ENCODE measurements at places on chromosomes 5 and 9. TPM values are rescaled to one million over a fixed set of nuclear protein-coding genes. Genes with fewer than 3 reads are reported as not detected.

GRCh38 chr5:108548684-108549596, 167.0 kb upstream of the FBXL17 start:
- H3K36me3 ChIP-seq, result no peaks in the 10 kb centered on the region
- H3K4me3 ChIP-seq, result no peak overlapping the region
- H3K27me3 ChIP-seq, result peaks cover 15% of the 10 kb centered on the region
- no peaks in the 10 kb centered on the region for H3K4me1 ChIP-seq
- H3K27ac ChIP-seq, result no peak overlapping the region
- DNase-seq, result no peak

GRCh38 chr5:113230711-113231652, 203.8 kb downstream of the TSSK1B start:
- no peaks in the 10 kb centered on the region for H3K36me3 ChIP-seq
- DNase-seq, result no peak
- H3K4me1 ChIP-seq, result no peaks in the 10 kb centered on the region

Gene INSYN2B
- not detected for total RNA-seq

Gene TICAM2
- 11.1 TPM for total RNA-seq

Gene CCDC171
- 3.6 TPM for total RNA-seq

Gene SLC6A19
- not detected for total RNA-seq

DNA sequence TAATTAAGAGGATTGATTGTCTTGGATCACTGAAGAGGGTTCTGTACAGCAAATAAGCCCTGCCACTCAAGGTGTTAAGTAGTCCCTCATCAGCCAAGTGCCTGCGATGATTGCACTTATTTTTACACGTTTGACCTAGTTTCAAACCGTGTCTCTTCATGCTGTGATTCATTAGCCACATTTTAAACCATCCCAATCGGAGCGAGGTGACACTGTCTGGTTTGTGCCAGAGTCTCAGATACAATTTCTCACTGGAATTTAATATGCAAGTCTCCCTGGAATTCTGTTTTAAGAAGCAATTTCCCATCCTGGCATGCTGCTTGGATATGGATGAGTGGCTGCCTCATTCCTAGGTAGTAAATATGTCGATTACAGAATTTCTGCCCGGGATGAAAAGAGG, 1.6 kb downstream of the INSYN2B start:
- no peak for DNase-seq
- H3K4me1 ChIP-seq, result no peaks in the 10 kb centered on the region
- H3K27ac ChIP-seq, result no peak overlapping the region
- no peak overlapping the region for H3K4me3 ChIP-seq

Gene IL5
- 9.5 TPM for total RNA-seq

DNA sequence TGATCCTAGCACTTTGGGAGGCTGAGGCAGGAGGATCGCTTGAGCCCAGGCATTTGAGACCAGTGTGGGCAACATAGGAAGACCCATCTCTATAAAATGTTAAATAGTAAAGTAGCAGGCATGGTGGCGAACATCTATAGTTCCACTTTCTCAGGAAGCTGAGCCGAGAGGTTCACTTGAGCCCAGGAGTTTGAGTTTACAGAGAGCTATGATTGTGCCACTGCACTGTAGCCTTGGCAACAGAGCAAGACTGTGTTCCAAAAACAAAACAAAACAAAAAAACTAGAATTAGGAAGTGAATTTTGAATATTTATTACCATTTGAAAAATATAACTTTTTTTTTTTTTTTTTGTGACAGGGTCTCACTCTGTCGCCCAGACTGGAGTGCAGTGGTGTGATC, 26.8 kb upstream of the PAX5 start:
- H3K27ac ChIP-seq, result no peak overlapping the region
- H3K36me3 ChIP-seq, result no peaks in the 10 kb centered on the region
- no peaks in the 10 kb centered on the region for H3K4me1 ChIP-seq
- H3K27me3 ChIP-seq, result peaks cover 53% of the 10 kb centered on the region

DNA sequence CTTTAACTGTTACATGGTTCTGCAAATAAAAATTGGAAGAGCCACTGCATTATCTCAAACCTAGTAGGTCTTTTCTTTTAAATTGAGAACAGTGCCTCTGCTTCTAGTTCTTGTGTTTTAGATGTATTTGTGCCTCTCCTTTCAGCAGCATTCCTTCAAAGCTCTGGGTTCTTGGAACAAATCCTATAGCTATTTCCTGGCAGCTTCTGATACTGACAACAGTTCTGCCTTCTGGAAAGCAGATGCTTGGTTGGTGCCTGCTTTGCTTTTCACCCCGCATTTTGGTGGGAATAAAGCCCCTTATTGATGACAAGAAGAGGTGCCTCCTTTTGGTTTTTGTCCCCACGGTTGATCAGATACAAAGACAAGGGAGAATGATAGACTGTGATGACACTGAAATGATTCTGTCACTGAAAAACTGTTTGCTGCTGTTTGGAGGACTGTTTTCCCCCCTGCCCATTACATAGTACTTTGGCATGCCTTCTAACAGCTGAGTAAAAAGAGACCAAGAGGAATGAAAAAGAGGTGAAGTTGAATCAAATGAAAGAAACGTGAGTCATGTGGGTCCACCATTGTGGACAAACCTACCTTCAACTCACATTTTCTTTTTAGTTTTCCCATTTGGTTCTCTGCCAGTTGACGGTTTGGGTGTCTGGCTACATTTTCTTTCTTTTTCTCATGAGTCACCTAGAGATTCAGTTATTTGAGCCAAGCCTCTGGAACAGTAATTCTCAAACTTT, 5.6 kb downstream of the PTCD2 start:
- no peaks in the 10 kb centered on the region for H3K27me3 ChIP-seq
- H3K36me3 ChIP-seq, result peaks cover 19% of the 10 kb centered on the region
- DNase-seq, result no peak
- H3K27ac ChIP-seq, result no peak overlapping the region
- H3K4me1 ChIP-seq, result peaks cover 7% of the 10 kb centered on the region

Gene ATP10B
- not detected for total RNA-seq

- no peak for DNase-seq
- peaks cover 20% of the 10 kb centered on the region for H3K4me1 ChIP-seq
- peak overlapping the region; percentile 92 for H3K4me3 ChIP-seq
- H3K27me3 ChIP-seq, result no peaks in the 10 kb centered on the region
- H3K36me3 ChIP-seq, result no peaks in the 10 kb centered on the region
Observed at GRCh38 chr5:60699288-60699608, 718 bp downstream of the DEPDC1B start.

- DNase-seq, result no peak
- no peaks in the 10 kb centered on the region for H3K4me1 ChIP-seq
- no peaks in the 10 kb centered on the region for H3K36me3 ChIP-seq
- H3K27ac ChIP-seq, result no peak overlapping the region
- peaks cover 11% of the 10 kb centered on the region for H3K27me3 ChIP-seq
- H3K4me3 ChIP-seq, result no peak overlapping the region
Observed at GRCh38 chr5:57695706-57696388, 213.2 kb upstream of the ACTBL2 start.

Gene EIF4E1B
- total RNA-seq, result not detected

- H3K27me3 ChIP-seq, result peaks cover 16% of the 10 kb centered on the region
- H3K27ac ChIP-seq, result no peak overlapping the region
- no peak for DNase-seq
Observed at GRCh38 chr9:129247285-129248153, 69.5 kb upstream of the IER5L start.

DNA sequence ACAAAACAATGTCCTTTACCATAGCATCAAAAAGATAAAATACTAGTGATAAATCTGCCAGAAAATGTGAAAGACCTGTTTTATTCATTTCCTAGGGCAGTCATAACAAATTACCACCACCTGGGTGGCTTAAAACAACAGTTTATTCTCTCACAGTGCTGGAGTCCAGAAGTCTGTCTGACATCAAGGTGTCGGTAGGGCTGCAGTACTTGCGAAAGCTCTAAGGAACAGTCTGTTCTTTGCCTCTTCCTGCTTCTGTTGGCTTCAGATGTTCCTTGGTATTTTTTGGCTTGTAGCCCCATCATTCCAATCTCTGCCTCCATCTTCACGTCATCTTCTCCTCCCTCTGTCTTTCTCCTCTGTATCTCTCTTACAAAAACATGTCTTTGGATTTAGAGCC, 51.0 kb downstream of the PTPDC1 start:
- no peak overlapping the region for H3K4me3 ChIP-seq
- DNase-seq, result no peak
- no peaks in the 10 kb centered on the region for H3K36me3 ChIP-seq
- H3K27ac ChIP-seq, result no peak overlapping the region
- no peaks in the 10 kb centered on the region for H3K4me1 ChIP-seq

- no peak for DNase-seq
- H3K27me3 ChIP-seq, result no peaks in the 10 kb centered on the region
- no peaks in the 10 kb centered on the region for H3K4me1 ChIP-seq
- no peak overlapping the region for H3K4me3 ChIP-seq
Observed at GRCh38 chr5:6176102-6176693, 202.1 kb downstream of the MED10 start.

Gene CBY3
- total RNA-seq, result 1.6 TPM

DNA sequence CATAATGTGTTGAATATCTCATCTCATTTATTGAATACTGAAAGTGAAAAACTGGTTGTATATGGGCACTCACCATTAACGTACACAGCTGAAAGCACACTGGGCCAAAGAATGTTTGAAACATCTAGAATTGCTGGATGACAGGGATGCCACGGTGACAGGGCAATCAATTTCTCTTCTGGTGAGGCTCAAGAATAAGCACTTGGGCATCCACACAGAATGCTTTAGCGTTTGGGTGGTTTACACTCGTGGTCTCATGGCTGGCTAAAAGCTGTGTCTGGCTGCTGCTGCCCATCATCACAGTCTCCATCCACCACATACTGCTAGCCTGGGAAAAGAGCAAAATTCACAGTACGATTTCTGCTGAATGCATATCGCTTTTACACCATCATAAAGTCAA, 30.7 kb upstream of the IL31RA start:
- H3K4me1 ChIP-seq, result no peaks in the 10 kb centered on the region
- H3K36me3 ChIP-seq, result no peaks in the 10 kb centered on the region
- peaks cover 64% of the 10 kb centered on the region for H3K27me3 ChIP-seq
- H3K4me3 ChIP-seq, result no peak overlapping the region
- no peak for DNase-seq
- no peak overlapping the region for H3K27ac ChIP-seq

DNA sequence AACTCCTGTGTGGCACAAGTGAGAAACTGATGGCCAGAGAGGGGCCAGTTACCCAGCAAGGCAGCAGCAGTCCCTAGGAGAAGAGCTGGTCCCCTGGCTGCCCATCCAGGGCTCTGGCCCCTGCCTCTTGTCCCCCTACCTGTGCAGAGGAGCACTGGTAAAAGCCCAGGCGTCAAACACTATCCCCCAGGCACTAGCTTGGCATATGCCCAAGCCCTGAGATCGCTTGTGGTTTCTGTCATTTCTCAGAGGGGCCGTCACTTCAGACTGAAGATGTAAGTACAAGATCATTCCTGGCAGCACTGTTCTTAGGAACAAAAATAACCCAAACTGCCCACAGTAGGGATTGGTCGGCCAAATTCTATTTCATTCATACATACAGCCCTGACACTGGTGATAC, 53.9 kb downstream of the COL15A1 start:
- no peak for DNase-seq
- no peak overlapping the region for H3K27ac ChIP-seq
- H3K4me1 ChIP-seq, result peaks cover 16% of the 10 kb centered on the region
- H3K36me3 ChIP-seq, result no peaks in the 10 kb centered on the region

GRCh38 chr9:83362341-83362995, 175.7 kb downstream of the FRMD3 start:
- H3K27ac ChIP-seq, result no peak overlapping the region
- no peak overlapping the region for H3K4me3 ChIP-seq
- no peaks in the 10 kb centered on the region for H3K4me1 ChIP-seq
- H3K27me3 ChIP-seq, result no peaks in the 10 kb centered on the region

- H3K27me3 ChIP-seq, result peaks cover 4% of the 10 kb centered on the region
- H3K27ac ChIP-seq, result no peak overlapping the region
- no peaks in the 10 kb centered on the region for H3K36me3 ChIP-seq
Observed at GRCh38 chr5:77892061-77893010, 116.2 kb upstream of the TBCA start.

Gene SNAPC4
- total RNA-seq, result 48.5 TPM

- no peaks in the 10 kb centered on the region for H3K27me3 ChIP-seq
- H3K4me3 ChIP-seq, result no peak overlapping the region
- H3K4me1 ChIP-seq, result no peaks in the 10 kb centered on the region
- no peak overlapping the region for H3K27ac ChIP-seq
- no peaks in the 10 kb centered on the region for H3K36me3 ChIP-seq
Observed at GRCh38 chr9:15999422-16000339, 446.8 kb downstream of the CCDC171 start.

Gene DMRT3
- total RNA-seq, result not detected

- peaks cover 13% of the 10 kb centered on the region for H3K4me1 ChIP-seq
- no peak overlapping the region for H3K27ac ChIP-seq
- DNase-seq, result no peak
- peaks cover 13% of the 10 kb centered on the region for H3K27me3 ChIP-seq
- no peaks in the 10 kb centered on the region for H3K36me3 ChIP-seq
- H3K4me3 ChIP-seq, result no peak overlapping the region
Observed at GRCh38 chr9:16033921-16034691, 481.3 kb downstream of the CCDC171 start.

DNA sequence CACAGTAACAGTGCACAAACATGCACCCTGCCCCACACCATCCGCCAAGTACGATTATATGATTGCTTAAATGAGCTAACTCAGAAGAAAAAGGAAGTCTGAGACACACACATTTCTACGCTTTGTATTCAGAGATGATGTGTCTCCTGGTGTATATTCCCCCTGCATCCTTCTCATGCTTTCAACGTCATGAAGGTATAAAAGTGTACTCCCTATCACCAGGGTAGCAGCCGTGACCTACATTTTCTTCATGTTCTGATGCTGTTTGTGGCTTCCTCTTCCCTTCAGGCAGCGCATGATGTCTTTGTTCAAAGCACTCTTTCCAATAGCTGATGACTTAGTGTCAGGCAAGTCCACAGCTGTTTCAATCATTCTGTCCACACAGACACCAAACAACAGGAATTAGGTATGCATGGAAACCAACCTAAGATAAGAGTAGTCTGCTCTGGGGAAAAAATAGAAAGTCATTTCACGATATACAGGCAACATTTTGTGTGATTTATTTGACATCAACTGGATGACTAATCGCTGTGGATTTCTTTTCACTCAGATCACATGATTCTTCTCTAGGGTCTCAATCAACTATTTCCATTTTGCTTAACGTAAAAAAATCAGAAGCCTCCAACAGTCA, 269.4 kb upstream of the PTGER4 start:
- H3K4me3 ChIP-seq, result peak overlapping the region; percentile 80
- peak; percentile 74 for DNase-seq
- H3K27me3 ChIP-seq, result no peaks in the 10 kb centered on the region
- H3K27ac ChIP-seq, result peak overlapping the region; percentile 94
- peaks cover 60% of the 10 kb centered on the region for H3K4me1 ChIP-seq

Gene PRELID1
- 310 TPM for total RNA-seq

DNA sequence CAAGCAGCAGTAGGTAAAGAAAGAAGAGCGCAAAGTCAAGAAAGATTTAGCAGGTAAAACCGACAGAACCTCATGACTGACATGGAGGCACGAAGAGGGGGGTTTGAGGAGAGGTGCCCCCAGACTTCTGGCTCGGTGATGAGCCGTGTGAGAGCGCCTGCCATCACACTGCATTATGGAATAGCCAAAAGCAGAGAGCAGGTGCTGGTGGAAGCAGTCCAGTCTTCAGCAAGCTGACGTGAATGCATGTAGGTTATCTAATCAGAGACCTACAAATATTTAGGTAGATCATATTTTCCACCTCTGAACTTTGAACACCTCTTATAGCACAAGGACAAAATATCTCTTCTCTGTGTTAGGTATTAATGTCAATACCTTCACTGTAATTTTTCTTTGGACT, 68.4 kb downstream of the RNF130 start:
- H3K27ac ChIP-seq, result peak overlapping the region; percentile 68
- H3K36me3 ChIP-seq, result no peaks in the 10 kb centered on the region
- H3K4me3 ChIP-seq, result no peak overlapping the region
- peaks cover 37% of the 10 kb centered on the region for H3K4me1 ChIP-seq
- H3K27me3 ChIP-seq, result no peaks in the 10 kb centered on the region
- no peak for DNase-seq

Gene ANAPC2
- 98.1 TPM for total RNA-seq

GRCh38 chr5:139675213-139675612, 27.1 kb downstream of the CXXC5 start:
- peaks cover 33% of the 10 kb centered on the region for H3K4me1 ChIP-seq
- no peak for DNase-seq
- peak overlapping the region; percentile 39 for H3K27ac ChIP-seq

Data from natural killer cell treated with Interleukin-12 subunit alpha and Interleukin-12 subunit beta and Interleukin-15 and Interleukin-18, amount 100 ng/mL, for 72 hours (primary cell).